SW 1271 (cell line): ENCODE measurements at places on chromosomes 7 and 10.

DNA sequence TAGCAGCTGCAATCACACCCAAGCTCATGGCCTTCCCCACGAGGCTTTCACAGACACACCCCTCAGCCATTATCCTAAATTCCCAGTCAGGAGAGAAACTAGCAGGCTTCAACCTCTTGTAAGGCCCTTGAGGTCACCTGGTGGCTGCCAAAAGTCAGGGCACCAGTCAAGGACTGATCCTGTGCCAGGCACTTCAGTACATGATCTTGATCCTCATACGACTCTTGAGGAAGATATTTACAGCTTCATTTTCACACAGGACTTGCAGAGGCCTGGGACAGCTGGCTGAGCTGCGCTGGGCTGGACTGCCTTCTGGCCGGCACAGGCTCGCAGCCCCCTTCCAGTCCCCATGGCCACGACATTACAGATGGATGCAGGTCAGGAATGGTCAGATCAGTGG is 8.8 kb downstream of the PDAP1 start:
- DNase-seq = no peak

- no peak for DNase-seq
Observed at GRCh38 chr10:76248649-76249200, 817.3 kb downstream of the LRMDA start.

DNA sequence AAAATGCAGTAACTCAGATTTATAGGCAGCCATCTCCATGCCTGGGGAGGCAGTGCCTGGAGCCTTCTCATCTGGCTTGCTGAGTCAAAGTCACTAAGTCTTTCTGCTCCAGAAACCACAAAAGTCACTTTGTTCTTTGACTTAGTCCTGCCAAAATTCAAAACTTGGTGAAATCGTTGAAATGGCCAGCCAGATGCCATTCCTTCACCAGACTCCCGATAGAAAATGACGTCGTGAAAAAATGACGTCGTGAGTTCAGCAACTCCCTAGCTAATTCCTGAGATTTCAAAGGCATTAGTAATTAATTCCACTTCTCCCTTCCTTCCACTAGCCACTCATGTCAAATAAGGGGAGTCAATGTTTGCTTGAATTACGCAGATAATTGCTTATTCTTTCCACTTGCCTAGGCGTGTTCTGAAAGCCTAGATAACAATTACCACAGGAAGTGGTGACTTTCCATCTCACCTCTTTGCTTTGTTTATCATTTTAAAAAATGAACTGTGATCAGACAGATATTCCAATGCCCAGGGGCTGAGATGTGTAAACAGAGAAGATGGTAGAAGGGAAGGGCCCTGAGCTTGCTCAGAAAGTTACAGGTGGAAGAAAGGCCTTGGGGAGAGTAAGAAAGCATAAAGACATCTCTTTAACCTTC is 48.5 kb upstream of the OSBPL3 start:
- DNase-seq = peak; percentile 87

DNA sequence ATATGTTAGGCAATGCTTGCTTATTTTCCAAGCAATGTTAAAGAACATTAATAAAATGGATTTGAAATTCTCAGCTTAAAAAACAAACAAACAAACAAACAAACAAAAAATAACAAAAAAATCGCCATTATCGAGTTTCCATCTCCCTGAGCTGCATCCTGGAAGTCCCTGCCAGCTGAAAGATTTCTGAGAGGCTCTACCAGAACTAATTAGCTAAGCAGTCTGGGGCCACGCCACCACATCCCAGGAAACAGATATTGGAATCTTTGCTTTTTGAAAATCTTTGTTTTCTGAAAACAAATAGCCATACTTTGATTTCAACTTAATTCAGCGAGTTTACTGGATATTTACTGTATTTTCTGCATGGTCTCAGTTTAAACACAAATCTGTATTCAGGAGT is 143.6 kb downstream of the LSMEM1 start:
- DNase-seq = no peak

- DNase-seq = no peak
Observed at GRCh38 chr10:132365102-132365501, 31.9 kb upstream of the PWWP2B start.

GRCh38 chr10:97279121-97279815 is 13.2 kb downstream of the ARHGAP19 start:
- no peak for DNase-seq

- DNase-seq = no peak
Observed at GRCh38 chr10:62689712-62690111, 114.8 kb upstream of the ADO start.

- no peak for DNase-seq
Observed at GRCh38 chr7:1169409-1170368, 9.7 kb upstream of the ZFAND2A start.

GRCh38 chr10:122089311-122090017 is 100.5 kb downstream of the TACC2 start:
- no peak for DNase-seq

- DNase-seq = no peak
Observed at GRCh38 chr7:148397551-148397950, 193.0 kb upstream of the C7orf33 start.

- DNase-seq = no peak
Observed at GRCh38 chr10:99850021-99850766, 67.8 kb downstream of the ABCC2 start.
